RCC 7860 (cell line): ENCODE measurements at places on chromosomes 2 and 18.

DNA sequence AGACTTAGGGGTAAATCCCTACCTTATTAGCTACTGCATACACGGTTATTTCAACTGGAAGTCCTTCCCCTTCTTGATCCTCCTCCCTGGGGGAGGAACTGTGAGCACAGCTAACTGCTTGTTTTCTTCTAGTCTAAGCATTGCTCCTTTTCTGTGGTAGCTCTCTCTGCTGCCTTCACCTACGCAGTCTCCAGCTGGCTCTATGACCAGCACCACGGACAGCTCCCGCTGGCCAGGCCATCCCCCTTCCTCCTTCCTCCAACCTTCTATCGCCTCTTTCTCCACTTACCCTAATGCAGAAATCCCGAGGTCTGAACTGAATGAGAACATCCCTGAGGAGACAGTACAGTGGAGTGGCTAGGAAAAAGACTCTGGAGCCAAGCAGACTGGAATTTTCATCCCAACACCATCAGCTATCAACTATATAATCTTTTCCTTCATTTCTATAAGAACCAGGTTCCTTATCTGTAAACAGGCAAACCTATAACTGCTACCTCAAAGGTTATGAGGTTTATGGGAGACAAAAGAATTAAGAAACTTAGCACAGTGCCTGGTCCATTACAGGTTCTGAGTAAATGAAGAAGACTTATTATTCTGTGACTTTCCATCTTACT is 4.7 kb upstream of the CFAP65 start:
- DNase-seq, result no peak

DNA sequence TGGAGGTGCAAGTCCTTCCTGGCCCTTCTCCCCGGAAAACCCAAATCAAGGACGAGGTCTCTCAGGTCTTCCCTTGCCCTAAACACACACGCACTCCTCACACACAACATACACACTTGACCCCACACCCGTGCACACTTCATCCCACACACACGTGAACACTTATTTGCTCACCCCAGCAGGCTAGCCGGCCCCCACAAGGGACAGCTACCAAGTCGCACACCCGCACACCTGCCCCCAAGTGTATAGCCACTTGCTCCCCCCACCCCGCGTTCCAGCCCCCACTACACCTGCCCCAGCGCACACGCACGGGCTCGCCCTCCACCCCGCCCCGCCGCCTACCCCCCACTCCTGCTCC is 359 bp downstream of the TGFBRAP1 start:
- no peak for DNase-seq

GRCh38 chr2:74385396-74385795 is 5.3 kb upstream of the DCTN1 start:
- DNase-seq, result no peak

DNA sequence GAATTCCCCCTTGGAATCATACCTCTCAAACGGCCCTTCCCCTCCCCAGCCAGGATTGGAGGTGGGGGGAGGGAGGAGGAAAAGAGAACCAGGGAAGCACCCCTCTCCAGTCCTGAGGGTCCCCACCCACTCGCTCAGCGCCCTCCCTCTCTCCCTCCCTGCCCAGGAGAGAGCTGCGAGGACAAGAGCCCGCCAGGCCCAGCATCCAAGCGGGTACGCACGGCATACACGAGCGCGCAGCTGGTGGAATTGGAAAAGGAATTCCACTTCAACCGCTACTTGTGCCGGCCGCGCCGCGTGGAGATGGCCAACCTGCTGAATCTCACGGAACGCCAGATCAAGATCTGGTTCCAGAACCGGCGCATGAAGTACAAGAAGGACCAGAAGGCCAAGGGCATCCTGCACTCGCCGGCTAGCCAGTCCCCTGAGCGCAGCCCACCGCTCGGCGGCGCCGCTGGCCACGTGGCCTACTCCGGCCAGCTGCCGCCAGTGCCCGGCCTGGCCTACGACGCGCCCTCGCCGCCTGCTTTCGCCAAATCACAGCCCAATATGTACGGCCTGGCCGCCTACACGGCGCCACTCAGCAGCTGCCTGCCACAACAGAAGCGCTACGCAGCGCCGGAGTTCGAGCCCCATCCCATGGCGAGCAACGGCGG is 14.4 kb downstream of the HOXD3 start:
- DNase-seq, result no peak

DNA sequence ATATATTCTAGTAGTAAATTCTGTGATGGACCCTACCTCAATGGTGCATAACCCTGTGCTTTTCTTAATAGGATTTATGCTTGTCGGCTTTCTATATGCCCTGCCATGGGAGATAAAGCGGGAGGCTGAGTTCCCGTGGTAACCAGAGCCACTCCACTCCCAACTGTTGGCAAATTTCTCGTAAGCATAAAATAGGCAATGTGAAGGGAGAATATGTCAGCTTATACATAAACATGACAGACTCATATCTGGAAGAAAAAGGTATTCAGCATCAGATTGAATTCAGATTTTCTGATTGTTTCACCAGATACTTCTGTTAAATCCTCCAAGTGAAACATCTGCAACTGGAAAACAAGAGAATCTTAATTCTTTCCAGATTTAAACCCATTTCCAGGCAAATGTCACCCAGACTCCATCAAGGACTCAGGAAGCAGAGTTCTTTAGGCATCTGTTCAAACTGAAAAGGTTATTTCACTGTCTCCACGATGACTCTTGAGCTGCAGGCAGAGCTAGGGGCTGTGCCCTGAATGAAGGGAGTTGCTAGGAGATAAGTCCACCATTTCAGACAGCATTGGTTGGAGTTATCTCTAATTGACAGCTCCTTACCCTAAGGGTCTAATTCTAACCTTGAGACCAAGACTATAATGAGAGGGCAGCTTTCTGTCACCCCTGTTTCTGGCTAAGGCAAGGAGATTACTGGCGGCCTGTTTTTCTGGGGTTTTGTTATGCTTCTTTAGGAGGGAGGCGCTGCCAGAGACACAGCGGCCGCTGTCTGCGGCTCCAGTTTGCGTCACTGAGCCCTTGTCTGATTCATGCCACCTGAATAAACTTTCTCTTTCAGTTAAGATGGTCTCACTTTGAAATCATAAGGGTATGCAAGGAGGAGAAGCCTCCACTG is 381.3 kb downstream of the SOX11 start:
- no peak for DNase-seq

- no peak for DNase-seq
Measured at GRCh38 chr2:28758459-28758858, 6.8 kb downstream of the PPP1CB start.
